ENCODE measurements at places on chromosomes 12 and 14.

- DNase-seq: no peak
These were observed 265.6 kb upstream of the RGS6 start for GRCh38 chr14:71666571-71667145.

DNA sequence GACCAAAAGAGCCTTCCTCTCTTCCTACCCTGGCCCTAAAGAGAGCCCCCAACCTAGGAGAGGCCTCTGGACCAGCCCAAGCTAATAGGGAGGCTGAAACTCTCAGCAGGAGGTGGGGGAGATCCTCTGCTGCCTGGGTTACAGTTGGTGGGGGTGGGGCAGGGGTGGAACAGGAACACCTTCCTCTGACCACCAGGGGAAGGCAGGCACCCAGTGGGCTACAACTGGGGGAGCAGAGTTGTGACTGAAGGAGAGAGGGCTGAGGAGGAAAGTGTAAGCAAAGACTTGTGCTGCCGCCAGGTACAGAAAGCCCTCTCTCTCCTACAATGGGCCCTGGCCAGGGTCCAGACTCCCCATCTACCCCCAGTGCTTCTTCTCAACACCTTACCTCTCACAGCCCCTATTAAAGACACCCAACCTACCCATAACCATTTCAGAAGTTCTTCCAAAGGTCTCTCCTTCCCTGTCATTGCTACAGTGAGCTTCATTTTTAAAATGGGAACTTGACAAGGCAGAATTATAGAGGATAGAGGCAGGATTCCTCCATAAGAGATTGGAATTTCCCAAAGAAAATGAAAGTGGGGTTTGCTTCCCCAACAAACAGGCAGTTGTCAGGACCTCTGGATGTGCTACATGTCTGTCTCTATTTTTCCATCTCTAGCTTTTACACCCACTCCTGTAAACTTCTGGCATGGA lies 1.4 kb downstream of the MYO1A start:
- DNase-seq: no peak

DNA sequence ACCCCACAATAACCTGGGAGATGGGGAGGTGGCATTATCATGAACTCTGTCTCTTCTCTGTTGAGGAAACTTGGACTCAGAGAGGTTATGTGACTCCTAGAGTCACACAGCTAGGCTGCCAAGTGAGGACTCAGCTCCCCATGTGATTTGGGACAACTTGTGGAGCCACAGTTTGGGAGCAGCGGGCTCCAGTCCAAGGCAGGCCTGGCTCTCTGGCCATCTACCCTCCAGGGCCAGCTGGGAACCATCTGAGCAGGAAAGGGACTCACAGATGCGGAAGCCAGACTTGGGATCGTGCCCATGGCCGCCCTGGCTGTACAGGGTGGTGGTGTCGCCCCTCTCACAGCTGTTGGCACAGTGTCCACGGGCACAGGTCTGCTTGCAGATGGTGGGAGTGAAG lies 59.1 kb downstream of the ISCA2 start:
- no peak for DNase-seq

DNA sequence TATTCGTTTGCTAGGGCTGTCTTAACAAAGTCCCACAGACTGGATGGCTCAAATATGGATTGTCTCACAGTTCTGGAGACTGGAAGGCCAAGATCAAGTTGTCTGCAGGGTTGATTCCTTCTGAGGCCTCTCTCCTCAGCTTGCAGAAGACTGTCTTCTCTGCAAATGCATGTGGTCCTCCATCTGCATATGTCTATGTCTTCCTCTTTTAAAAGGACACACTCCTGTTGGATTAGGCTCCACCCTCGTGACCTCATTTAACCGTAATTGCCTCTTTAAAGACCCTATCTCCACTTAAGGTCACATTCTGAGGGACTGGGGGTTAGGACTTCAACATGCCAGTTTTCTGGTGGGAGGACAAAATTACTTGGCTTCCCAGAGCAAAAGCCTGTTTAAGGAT lies 123.3 kb downstream of the SLC38A6 start:
- DNase-seq: no peak

DNA sequence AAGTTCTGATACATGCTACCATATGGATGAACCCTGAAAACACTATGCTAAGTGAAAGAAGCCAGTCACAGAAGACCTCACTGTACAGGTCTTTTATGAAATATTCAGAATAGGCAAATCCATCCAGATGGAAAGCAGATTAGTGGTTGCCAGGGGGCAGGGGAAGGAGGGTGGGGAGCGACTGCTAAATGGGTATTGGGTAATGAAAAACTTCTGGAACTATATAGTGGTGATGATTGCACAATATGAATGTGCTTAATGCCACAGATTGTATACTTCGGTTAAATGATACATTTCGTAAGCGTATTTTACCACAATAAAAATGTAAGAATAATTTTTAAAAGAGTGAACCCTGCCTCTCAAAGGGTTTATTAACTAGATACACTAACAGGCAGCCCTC lies 11.8 kb upstream of the KSR2 start:
- no peak for DNase-seq

DNA sequence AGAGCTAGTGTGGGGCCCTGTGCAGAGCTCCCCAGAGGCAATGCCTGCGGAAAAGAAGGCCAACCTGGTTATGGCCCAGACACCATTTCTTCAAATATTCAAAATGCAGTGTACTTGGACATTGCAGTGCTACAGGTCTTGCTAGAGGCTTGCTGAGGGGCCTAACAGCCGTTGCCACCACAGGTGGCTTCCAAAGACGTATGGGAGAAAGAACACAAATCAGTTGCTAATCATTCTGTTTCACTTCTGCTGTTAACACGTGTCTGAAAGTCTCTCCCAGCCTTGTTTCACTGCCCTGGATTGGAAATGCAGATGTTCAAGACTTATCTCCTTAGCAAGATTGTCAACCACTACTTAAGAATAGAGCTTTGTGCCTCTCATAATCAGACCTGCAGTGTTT lies 925.9 kb downstream of the GALC start:
- DNase-seq: no peak
